Epithelial cell of prostate (primary cell): ENCODE measurements at places on chromosomes 3 and 15.
A peak's percentile ranks its signal among the peaks of the same experiment; 100 is the strongest.

GRCh38 chr3:152183473-152183872 is 85.3 kb upstream of the MBNL1 start:
- DNase-seq, result no peak

- peak; percentile 80 for DNase-seq
These were observed 82.8 kb downstream of the SMAD3 start for GRCh38 chr15:67148196-67148701.

DNA sequence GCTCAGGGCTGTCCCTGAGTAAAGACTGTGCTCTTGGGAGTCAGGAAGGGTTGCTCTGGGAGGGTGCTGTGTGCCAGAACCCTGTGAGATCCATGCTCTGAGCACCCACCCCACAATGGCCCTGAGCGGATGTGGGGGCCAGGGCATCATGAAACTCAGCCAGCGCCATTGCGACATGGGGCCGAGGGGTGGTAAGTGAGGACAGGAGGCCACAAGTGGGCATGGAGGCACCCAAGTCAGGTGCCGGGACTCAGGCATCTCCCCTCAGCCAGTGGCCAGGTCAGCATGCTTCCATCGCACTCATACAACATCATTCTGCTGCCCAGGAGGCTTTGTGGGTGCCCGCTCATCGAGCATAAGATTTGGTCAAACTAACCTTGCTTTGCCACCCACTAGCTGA is 19.6 kb downstream of the ATP2B2 start:
- DNase-seq, result no peak

GRCh38 chr15:95929232-95929846 is 401.2 kb upstream of the NR2F2 start:
- no peak for DNase-seq

GRCh38 chr15:28002867-28003266 is 96.2 kb downstream of the OCA2 start:
- DNase-seq, result no peak

DNA sequence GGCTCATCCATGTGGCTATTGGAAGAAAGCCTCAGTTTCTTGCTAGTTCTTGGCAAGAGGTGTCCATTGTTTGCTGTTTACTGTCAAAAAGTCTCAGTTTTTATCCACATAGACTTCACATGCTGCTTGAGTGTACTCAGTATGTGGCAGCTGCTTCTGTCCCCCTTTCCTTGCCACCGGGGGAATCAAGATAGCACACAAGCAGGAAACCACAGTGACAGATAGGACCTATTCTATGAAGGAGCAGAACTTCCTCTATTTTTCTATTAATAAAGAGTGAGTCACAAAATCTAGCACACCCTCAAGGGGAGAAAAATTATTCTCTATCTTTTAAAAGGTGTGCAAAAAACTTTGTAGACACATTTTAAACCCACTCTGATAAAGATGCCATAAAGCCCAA is 121.4 kb upstream of the GMNC start:
- no peak for DNase-seq

DNA sequence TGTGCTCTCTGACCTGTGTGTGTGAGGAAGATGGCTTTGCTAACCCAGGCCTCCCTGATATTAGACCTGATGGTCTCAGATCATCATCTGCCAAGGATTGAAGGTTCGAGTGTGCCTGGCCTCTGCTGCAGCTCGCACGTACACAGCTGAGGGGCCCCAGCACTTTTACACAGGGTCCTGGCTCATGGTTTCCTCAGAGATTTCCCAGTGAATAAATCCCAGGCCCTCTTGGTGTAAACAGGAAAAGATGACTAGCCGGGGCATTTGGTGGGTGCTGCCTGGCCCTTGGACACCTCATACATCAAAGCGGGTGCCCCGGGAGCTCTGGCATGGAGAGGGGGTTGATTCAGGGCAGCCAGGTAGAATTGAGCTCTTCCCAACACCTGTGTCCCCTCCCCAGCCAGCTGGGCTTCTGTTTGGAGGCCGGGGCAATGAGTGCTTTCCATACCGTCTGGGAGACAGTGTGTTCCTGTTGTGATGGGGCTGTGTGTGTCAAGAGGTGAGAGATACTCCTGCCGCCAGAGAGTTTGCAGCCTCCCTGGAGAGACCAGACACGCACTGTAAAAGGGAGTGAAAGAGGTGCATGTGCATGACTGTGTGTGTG is 72.5 kb upstream of the TLE3 start:
- no peak for DNase-seq

- DNase-seq, result peak; percentile 31
These were observed 287.3 kb upstream of the ADAMTS9 start for GRCh38 chr3:64975147-64975546.

- no peak for DNase-seq
These were observed 23.3 kb downstream of the SPRED1 start for GRCh38 chr15:38275959-38276358.

GRCh38 chr15:57135800-57136199 is 217.4 kb downstream of the TCF12 start:
- DNase-seq, result no peak

- no peak for DNase-seq
These were observed 9.2 kb upstream of the TGM5 start for GRCh38 chr15:43275740-43276562.

DNA sequence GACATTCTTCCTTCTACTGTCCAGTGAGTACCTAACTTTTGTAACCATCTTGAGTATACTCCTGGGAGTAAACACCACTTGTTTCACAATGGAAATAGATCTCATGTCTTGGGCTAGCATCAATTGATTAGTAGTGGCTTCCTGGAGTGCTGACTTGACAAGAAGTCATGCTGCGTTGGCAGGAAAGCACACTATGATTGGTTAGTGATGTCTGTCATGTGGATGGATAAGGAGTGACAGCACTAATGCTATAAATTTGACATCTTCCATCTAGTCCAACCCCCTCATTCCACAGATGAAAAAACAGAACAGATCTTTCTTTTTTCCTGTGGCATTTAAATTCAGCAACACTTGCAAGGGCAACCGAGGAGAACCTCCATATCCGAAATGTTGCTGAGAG is 47.6 kb upstream of the PRICKLE2 start:
- no peak for DNase-seq
